Naive thymus-derived CD8-positive, alpha-beta T cell (primary cell): ENCODE measurements at places on chromosomes 11 and 22.

DNA sequence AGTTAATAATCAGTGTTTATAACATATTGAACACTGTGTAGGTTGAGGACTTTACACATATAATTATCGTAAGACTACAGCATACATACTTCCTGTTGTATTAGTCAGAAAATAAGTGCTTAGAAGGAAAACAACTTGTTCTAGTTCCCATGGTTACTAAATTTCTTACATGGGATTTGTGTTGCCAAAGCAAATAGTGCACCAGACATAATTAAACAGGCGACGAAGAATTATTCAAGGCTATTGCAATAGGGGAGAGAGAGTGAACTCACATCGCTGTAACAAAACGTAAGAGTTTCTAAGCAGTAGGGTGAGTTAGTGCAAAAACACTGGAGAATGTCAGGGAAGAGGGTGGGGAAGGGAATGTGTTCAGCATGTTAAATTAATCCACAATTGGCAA lies 347.8 kb downstream of the CNTN5 start:
- no peak for DNase-seq

- no peak for DNase-seq
These were observed 237.7 kb downstream of the BUD13 start for GRCh38 chr11:116535120-116535519.

- no peak for DNase-seq
These were observed 58.9 kb downstream of the CDKN1C start for GRCh38 chr11:2826679-2827056.

- DNase-seq, result no peak
These were observed 411.9 kb downstream of the MN1 start for GRCh38 chr22:27389727-27390075.

DNA sequence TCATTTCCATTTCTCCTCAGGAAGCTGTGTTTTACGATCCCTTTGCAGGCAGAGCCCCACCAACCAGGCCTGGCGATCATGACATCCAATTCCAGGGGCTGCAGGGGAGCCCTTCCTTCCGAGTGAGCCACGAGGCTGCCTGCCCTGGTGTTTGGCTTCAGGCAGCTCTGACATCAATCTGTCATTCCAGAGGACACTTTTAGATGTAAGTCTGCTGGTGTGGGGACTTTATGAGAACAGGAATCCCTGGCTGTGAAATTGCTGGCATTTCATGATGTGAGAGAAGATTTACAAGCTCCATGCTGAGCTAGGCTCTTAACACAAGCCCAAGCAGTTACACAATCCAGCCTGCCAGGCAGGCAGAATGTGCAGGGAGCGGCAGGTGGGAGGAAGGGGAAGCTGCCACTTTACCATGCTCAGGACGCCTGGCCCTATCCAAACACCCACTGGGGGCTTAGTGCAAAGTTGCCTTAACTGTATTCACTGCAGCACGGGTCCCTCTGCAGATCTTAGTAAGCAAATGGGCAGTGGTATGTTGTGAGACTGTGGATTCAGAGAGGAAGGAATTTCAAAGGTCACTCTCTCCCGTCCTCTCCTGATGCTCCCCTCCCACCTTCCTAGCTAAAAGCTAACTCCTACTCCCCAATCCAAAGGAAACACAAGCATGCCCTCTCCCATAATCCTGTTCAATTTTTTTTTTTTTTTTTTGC lies 43.4 kb upstream of the MICAL2 start:
- no peak for DNase-seq

- no peak for DNase-seq
These were observed 5.2 kb downstream of the LMNTD2 start for GRCh38 chr11:555227-555779.

DNA sequence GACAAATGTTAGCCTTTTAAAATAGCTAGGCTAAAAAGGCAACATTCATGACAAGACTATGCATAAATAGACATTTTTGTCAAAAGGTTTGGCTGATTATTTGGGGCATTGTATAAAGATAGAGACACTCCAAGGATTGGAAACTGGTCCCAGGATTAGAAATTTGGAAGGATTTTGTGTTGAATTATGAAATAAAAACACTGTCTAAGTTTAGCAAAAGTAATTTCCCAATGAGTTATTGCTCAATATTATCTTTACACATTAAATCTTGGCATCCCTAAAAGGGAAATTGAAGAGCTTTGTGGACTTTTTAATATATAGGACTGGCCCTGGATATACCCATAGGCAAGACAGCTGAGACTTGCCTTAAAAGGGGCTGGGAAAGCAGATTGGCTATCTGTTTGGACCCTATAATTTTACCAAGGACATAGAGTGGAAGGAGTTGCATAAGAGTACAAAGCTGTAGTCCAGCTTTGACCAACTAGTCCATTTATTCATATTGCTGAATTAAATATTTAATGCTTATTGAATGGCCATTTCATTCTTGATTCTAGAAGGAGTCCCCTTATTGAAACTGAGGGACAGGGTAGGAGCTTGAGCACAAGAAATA lies 382.7 kb downstream of the METTL15 start:
- DNase-seq, result no peak

GRCh38 chr11:24496386-24496735 lies 492 bp upstream of the LUZP2 start:
- no peak for DNase-seq

DNA sequence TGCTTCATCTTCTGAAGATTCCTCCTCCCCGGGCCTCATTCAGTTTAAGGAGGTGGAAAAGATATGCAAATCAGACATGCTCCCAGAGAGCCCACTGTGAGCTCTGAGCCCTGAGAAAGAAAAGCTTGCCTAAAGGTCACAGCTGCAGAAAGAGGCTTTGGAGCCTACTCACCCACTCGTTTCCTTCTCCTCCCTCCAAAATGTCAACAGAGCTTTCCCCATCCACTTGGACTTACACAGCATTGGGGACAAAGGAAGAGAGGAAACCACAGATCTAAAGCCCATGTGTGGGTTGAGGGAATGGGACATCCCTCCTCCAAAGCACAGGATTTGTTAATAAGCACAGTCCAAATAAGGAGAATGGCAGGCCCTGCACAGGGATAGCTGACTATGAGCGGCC lies 158.4 kb downstream of the ETS1 start:
- DNase-seq, result no peak

DNA sequence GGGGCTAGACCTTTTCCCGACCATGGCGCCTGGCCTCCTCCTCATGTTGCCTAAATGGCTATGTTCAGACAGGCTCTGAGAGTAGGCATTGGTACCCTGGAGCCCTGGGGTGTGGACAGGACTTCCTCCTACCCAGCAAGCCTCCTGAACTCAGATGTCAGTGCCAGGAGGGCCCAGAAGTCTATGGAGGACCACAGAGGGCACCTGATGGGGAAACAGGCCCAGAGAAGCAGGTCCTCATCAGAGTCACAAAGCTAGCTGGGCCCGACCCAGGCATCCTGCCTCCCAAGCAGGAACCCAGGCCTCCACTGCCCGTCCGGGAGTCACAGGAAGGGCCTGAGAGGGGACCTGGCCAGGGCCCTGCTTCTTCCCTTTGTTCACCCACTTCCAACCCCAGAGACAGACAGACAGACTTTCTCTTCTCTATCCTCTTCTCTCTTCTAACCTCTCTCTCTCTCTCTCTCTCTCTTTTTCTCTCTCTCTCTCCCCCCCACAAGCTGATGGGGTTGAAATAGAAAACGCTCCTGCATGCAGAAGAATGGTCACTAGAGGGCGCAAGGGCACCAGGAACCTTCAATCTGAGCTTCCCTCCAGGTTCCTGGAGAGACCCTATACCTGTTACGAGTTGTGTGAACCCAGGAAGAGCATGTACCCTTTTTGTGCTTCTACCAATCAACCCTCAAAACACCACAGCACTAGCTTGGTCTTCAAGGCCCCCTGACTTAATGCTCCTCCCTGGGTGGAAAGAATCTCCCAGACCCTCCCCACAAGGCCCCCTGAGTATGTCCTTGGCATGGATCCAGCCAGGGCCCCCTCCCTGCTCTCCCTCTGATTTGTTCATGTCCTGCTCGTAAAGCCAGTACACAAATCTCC lies 27.1 kb downstream of the ARAP1 start:
- peak; percentile 57 for DNase-seq

GRCh38 chr11:79466411-79466810 lies 25.6 kb upstream of the TENM4 start:
- DNase-seq, result no peak

DNA sequence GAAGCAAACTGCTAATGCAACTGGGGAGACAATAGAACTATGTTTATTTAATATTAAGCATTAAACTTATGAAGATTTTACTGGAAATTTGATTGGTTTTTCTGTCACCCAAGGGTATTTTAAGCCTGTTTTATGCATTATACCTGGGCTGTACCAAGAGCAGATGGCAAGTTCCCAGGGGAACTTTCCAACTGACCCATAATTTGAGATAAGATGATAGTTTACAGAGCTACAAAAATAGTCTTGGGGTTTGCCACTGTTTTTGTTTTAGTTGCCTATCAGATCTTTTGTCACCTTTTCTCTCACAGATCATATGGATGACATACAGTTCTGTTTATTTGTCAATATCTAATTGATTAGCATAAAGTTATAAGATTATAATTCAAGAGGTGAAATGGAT lies 43.9 kb downstream of the PDE3B start:
- DNase-seq, result no peak

DNA sequence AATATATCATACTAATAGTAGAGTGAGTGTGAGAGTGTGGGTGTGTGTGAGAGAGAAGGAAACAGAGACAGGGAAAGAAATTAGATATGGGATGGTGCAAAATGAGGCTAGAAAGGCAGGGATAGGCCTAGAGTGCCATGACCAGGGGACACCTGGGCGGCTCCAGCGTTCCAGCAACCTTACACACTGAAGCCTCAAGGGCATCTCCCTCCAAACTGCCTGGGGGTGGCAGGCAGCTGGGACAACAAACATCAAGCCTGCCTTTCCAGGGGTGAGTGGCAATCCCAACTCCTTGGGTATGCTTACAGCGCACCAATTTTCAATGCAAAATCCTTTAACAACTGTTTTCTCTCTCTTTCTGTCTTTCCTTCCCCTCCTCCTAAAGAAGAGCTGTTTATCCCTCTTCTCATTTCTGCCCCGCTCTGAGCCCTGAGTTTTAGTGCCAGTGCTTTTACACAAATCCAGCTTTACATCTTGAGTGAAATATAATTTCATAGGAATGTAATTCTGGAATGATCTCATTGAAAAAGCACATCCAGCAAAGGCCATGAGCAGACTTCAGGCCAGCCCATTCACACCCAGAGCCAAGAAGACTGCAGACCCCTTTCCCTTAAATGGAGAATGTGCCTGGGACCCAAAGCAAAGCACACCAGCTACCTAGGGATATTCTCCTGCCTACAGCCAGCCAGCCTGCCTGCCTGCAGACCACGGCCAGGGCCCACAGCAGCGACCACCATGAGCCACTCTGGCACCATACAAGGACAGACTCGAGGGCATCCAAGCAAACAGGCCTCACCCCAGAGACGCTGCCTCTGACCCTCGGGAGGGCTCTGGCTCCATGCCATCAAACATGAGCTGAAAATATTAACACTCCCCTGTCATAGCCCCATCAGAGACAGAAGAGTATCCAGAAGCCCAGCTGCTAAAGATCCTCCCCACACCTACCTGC lies 90.3 kb downstream of the RPL27A start:
- no peak for DNase-seq

DNA sequence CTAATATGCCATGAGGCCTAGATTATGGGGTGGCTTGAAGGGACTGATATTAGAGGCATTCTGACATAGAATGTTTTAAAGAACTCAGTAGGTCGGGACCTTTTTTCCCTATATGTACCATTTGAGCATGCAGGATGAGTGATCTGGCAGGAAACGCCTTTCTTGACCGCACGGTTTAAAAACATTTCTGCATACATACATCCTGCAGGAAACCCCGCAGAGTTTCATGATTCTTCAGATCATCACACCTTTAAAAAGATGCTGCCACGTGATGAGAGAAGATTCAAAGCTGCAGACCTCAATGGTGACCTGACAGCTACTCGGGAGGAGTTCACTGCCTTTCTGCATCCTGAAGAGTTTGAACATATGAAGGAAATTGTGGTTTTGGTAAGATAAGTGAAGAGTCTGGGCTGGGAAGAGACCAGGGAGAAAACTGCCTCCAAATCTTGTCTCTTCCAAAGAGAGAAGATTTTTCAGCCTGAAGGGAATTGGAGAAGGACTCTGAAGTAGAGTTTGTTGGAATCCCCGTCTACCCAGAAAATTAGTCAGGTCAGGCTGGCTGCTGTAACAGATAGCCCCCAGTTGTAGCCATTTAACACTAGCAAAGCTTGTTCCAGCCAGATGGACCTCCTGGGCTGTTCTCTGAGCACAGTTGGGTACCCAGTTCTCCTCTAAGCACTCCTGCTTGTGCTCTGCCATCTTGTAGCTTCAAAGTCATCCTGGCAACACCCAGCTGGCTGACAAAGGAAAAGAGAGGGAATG lies 7.4 kb downstream of the RCN1 start:
- DNase-seq, result no peak

GRCh38 chr11:105033343-105033742 lies 1.6 kb downstream of the CASP1 start:
- no peak for DNase-seq

GRCh38 chr11:114562166-114562916 lies 2.7 kb upstream of the NXPE1 start:
- no peak for DNase-seq

GRCh38 chr11:117020287-117020686 lies 77.9 kb downstream of the SIK3 start:
- DNase-seq, result no peak

DNA sequence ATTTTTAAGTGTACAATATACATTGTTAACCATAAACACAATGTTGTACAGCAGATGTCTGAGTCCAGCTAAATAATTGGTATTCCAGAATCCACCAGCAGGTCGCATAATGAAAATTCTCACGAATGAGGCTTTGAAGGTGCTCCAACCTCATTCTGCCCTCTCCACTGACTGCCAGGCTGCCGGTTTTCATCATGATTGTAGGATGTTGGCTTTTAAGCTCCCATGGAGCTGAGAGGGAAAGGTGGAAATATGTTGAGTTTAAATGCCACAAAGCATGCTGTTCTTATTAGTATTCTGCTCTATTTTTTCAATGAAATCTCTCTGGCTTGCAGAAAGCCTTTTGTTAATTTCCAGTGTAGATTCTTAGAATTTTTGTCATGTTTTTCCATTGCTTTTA lies 337.2 kb upstream of the DDI1 start:
- no peak for DNase-seq

DNA sequence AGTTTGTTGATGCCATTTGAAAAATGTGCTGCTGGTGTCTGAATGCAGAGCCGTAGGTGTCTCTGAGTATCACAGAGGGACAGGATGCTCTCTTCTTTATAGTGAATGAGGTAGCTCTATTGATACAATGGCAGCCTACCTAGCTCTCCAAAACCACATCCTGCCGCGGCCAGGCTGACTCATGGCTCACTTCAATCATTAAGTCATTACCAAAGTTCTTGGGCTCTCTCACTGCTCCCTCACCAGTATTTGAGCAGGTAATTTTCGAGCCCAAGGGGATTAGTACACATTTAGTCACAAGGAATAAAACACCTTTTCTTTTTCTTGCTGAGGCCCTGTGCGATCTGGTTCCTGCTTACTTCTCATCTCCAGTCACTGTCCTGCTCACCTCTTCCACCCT lies 509.0 kb upstream of the LARGE1 start:
- no peak for DNase-seq

- DNase-seq, result no peak
These were observed 545.0 kb downstream of the ETS1 start for GRCh38 chr11:128042290-128042751.

GRCh38 chr11:77262803-77263202 lies 38.7 kb downstream of the GDPD4 start:
- DNase-seq, result no peak
